Activated T-cell treated with anti-CD3 and anti-CD28 coated beads for 4 hours (primary cell): ENCODE measurements at places on chromosomes 16 and 17.

- no peak for DNase-seq
Measured at GRCh38 chr17:78821961-78822360, 18.7 kb downstream of the USP36 start.

- DNase-seq: no peak
Measured at GRCh38 chr17:7767405-7768021, 50.0 kb downstream of the DNAH2 start.

- DNase-seq: no peak
Measured at GRCh38 chr17:28828294-28829040, 14.1 kb downstream of the FAM222B start.

DNA sequence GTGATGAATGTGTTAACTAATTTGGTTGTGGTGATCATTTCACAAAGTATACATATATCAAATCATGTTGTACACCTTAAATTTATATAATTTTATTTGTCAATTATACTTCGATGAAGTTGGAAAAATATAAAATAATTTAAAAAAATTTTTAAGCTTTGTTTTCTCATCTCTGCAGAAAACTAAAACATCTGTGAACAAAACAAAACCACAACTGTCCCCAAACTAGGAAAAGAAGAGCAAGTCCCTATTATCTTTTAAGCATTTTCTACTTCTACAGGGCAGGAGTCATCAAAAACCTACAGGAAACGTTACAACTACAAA lies 6.5 kb downstream of the HSDL1 start:
- no peak for DNase-seq

DNA sequence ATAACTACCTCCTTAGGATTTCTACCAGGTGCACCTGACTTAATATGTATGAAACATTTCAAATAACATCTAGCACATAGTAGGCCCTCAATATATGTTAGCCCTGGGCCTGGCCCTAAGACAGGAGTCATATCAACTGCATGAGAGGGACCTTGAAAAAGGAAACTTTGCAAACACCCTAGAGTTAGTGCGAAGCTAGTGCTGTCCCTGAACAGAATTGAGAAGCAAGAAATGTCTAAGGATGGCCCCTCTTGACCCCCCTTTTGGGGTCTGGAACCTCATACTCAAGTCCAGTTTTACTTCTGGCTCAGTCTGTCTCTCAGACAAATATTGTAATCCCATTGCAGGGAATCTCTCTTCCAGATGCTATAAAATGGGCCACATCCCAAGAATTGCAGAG lies 80.5 kb downstream of the CBLN1 start:
- no peak for DNase-seq

GRCh38 chr17:2101448-2102257 lies 46.8 kb downstream of the HIC1 start:
- DNase-seq: no peak

- DNase-seq: no peak
Measured at GRCh38 chr16:2512735-2513404, 882 bp upstream of the ATP6V0C start.

DNA sequence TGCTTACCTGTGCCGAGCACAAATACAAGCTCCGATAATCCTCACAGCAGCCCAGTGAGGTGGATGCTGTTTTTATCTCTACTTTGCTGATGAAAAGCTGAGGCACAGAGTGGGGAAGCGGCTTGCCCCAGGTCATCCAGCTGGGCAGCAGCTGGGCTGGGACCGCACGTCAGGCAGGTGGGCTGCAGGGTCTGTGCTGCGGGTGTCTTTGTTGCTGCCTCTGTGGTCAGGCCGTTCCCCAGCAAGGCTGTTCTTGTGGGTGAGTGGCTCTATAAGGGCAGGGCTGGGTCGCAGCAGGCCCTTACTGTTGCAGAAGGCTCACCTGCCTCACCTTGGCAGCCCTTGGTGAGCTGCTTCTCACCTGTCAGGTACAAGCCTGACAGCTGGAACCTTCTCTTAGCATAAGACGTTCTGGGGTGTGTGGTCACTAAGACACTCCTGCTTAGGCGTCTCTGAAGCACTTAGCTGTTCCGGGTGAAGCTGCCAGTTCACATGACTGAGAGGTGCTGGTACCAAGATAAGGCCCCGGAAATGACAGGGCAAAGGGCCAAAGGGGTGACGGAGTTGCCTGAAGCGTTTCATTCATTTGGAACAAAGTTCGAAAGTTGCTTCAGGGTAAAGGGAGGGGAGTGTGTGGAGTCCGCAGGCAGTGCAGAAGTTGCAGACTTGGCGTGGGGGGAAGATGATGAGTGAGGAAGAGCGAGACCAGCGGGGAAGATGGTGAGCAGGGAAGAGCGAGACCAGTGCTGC lies 17.4 kb downstream of the IRF8 start:
- DNase-seq: no peak

DNA sequence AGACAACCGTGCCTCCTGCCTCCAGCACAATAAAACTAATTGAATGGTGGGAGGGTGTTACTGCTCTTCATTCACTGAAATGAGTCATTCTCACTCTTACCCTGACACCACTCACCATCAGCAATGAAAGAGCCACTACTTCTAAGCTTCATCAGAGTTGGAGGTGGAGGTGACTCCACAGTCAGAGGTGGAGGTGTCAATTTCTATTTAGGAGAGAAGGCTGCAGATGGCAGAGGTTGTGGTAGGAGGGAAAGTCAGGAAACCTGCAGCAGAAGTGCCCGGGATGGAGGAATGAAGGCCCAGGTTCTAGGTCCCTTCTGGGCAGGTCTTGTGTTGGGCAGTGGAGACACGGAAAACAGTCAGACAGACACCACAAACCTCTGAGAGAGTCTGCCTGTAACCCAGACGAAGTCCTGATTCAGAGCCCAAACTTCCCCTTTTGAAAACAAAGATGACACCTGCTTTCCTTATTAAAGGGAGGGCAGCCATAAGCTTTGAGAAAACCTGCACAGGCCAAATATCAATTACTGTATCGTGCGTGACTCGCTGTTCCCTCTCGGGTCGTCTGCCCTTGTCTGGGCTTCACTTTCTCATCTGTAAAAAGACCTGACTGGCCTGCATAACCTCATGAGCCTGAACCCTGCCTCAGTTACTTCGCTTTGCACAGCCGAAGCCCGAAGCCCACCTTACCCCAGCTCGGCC lies 668 bp downstream of the ATPAF2 start:
- peak; percentile 4 for DNase-seq

GRCh38 chr17:78257810-78258322 lies 26.4 kb downstream of the TMEM235 start:
- no peak for DNase-seq

DNA sequence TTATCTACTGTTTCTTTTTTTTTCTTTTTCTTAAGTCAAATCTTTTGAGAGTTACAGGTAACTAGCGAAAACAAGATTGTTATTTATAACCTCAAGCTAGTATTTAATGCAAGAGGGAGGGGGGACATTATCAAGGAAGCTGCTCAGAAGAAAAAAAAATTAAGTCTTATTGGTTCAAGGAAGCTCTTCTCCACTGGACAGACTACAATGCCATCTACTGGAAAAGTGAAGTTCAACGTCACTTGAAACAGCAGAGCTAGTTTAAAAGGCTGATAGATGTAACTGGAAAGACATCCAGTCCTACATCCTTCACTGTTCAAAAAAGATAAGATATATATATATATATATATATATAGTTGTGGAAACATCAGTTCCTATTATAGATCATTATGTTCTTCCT lies 418.0 kb upstream of the PSMD7 start:
- DNase-seq: no peak

GRCh38 chr16:11109566-11109965 lies 146.4 kb downstream of the SOCS1 start:
- DNase-seq: no peak

DNA sequence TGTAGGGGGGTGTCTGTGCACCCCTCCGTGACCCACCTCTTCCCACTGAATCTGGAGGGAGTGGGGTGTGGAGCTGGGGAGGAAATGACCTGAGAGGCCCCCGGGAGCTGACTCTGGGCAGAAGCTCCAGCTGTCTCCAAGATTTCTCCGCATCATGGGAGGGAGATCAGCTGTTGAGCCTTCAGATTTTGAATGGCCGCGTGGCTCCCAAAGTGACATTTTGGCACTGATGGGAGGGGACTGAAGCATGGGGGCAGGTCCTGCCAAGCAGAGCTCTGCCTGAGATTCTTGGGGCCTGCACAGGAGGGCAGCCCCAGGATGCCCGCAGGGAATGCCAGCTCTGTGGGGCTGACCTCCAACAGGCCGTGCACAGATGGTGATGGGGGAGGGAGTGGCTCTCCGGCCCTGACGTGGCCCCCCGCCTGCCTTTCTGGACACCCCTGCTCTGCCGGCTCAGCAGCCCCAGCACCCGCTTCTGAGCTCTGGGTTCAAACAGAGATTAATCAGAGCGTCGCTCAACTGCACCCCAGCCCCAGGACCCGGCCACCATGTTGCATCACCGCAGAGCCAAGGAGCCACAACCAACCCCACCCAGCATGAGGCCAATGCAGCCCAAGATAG lies 25.3 kb upstream of the UBE2I start:
- DNase-seq: no peak

GRCh38 chr17:42618442-42619150 lies 9.1 kb downstream of the TUBG1 start:
- no peak for DNase-seq

DNA sequence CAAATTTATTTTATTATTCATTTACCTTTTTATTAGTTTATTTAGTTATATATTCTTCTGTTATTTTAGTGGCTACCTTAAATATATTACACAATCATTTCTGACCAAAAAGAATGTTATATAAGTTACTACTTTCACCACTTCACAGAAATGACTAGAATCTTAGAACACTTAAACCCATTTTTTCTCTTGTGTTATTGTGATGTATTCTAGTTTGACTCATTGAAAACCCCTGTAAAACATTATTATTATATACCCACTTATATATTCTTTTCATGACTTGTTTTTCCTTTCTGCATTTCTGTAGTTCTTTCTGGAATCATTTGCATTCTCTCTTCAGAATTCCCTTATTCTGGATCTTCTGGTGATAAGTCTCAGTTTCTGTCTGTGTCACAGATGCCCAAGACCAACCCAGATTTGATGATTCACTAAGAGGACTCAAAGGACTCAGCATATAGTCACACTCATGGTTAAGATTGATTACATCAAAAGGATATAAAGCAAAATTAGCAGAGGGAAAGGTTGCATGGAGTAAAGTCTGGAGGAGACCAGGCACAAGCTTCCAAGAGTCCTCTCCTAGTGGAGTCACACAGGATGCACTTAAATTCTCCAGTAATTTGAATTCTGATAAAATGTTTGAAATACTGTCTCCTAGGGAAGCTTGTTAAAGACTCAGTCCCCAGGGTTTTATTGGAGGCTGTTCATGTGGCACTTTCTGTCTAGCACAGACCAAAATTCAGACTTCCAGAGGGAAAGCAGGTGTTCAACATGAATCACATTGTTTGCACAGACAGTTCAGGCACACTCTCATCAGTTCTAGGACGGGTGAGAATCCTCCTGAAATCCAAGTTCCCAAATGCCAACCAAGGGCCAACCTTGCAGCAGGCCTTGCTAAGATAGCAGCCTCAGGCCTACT lies 7.7 kb downstream of the GINS3 start:
- no peak for DNase-seq

DNA sequence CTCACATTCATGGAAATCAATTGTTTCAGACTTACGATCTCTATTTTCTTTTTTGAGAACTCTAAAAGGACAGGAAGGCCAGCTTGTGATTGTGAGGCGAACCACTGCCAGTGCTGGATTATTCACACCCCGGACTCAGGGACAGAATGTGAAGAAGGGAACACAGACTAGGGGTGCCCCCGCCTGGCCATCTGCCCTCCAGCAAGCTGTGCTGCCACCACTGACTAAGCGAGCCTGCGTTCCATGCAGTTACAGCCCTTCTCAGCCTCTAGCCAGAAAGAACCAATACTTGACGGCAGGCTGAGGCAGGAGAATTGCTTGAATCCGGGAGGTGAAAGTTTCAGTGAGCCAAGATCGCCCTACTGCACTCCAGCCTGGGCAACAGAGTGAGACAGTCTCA lies 2.8 kb downstream of the HAGH start:
- no peak for DNase-seq

- no peak for DNase-seq
Measured at GRCh38 chr16:6836766-6837165, 495.9 kb upstream of the RBFOX1 start.

- peak; percentile 93 for DNase-seq
Measured at GRCh38 chr16:23835390-23836077, at the start of gene PRKCB. PRKCB (plus strand) TSS chr16:23835983.

GRCh38 chr16:27748868-27749546 lies 199.1 kb downstream of the KATNIP start:
- DNase-seq: no peak

- DNase-seq: peak; percentile 83
Measured at GRCh38 chr16:58511933-58512815, 3.1 kb upstream of the SETD6 start.

DNA sequence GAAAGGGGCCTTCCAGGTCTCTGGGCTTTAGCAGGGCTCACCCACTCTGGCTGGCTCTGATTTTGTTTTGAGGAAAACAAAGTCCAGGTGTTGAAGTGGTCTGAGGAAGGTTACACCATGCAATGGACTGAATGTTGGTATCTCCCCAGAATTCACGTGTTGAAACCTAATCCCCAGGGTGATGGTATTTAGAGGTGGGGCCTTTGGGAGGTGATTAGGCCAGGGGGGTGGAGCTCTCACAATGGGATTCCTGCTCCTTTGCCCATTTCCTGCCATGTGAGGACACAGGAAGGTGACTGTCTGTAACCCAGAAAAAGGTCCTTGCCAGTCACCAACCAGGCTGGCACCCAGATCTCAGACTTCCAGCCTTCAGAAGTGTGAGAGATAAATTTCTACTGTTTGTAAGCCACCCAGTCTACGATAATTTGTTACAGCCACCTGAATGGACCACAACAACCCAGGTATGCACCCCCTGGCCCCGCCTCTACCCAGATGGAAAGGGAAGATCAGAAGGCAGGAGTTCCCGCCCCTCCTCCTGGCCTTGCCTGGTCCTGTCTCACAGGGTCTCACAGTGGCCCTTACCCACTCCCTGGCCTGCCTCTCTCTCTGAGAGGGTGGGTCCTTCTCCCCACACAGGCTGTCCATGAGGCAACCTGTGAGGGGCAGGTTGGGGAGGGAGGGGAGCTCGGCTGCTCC lies 32.0 kb downstream of the LRRC75A start:
- DNase-seq: no peak

GRCh38 chr16:73615071-73615940 lies 567.4 kb upstream of the ZFHX3 start:
- DNase-seq: no peak

GRCh38 chr17:56447171-56447570 lies 146.3 kb upstream of the NOG start:
- DNase-seq: no peak

GRCh38 chr16:89313583-89313982 lies 96.1 kb downstream of the ZNF778 start:
- DNase-seq: no peak

- no peak for DNase-seq
Measured at GRCh38 chr16:54334208-54334607, 47.6 kb upstream of the IRX3 start.

GRCh38 chr16:81524382-81524781 lies 79.8 kb downstream of the CMIP start:
- no peak for DNase-seq

- DNase-seq: no peak
Measured at GRCh38 chr16:47461598-47462266, 601 bp downstream of the PHKB start.

GRCh38 chr17:6166492-6167179 lies 96.5 kb downstream of the WSCD1 start:
- no peak for DNase-seq
